ENCODE measurements at places on chromosomes 13 and 19. TPM values are rescaled to one million over a fixed set of nuclear protein-coding genes. Genes with fewer than 3 reads are reported as not detected.

DNA sequence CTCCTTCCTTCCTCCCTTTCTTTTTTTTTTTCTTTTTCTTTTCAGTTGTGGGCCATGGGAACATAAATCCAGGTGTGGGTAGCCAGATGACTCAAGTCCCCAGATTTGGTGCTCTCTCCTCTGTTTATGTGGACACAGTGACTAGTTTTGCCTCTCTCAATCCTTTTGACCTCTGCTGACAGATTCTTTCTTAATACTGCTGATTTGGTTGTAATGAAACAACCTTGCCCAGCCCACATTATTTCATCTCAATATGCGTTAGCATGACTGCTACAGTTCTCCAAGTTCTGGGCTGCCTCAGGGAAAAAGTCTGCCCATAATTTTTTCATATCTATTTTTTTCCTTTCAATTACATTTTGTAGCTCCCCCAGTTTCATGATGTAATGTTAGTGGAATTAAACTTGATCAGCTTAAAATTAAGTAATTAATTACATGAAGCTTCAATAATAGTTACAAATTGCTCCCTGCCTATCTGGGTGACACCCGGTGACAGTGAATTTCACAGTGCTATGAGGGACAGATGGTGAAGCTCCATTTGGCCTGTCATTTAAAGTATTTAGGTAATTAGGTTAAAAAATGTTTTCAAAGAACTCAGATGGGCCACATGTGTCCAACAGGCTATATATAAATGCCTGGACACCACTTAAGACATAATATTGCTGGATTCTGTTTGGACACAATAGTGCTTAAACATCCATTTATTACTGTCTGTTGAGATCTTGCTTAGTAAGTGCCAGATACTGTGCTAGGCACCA, 118.8 kb upstream of the FRY start:
- no peak for DNase-seq

LIM2 gene
- not detected for total RNA-seq

DNA sequence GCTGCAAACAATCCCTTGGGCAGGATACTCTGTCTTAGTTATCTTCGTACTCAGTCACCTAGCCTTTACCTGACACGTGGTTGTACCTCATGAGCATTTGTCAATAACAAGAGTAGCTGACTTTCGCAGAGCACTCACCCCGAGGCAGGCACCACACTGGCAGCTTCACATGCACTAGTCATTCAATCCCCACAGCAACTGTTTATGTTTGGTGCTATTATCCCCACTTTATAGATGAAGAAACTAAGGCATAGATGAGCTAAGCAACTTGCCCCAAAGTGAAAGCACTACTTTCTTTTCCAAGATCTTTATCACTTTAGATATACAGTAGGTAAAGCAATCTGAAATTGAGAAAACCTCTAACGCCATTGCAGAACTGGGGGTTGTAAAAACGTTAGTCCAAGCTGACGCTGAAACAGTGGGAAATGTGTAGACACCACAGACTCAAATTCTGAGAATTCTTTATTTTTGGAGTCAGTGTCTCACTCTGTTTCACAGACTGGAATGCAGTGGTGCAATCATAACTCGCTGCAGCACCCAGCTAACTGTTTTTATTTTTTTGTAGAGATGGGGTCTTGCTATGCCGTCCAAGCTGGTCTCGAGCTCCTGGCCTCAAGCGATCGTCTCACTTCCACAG, 446.0 kb downstream of the FOXO1 start:
- peak; percentile 73 for DNase-seq

- no peak for DNase-seq
Measured at GRCh38 chr13:114038211-114038613, 64.3 kb upstream of the C13orf46 start.

RFPL4A gene
- total RNA-seq, result not detected

DNA sequence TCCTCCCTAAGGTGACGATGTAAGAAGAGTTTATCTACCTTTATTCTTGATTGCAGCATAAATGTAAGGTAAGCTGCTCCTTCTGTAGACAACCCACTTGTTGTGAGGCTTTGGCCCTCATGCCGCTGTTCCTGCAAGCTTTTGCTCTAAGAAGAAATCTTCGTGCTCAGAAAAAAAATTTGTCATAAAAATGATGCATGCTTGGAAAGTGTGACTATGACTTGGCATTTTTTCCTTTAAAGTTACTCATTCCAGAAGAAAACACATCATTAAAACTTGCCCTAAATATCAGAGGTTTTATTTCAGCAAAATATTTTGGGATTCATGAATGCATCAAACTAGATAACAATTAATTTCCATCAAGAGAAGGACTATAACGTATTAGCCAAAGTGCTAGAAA, 39.8 kb downstream of the KCTD12 start:
- DNase-seq, result no peak

- DNase-seq, result no peak
Measured at GRCh38 chr19:35354898-35355297, 3.4 kb upstream of the FFAR3 start.

- no peak for DNase-seq
Measured at GRCh38 chr19:10173527-10173926, 21.2 kb downstream of the DNMT1 start.

DNA sequence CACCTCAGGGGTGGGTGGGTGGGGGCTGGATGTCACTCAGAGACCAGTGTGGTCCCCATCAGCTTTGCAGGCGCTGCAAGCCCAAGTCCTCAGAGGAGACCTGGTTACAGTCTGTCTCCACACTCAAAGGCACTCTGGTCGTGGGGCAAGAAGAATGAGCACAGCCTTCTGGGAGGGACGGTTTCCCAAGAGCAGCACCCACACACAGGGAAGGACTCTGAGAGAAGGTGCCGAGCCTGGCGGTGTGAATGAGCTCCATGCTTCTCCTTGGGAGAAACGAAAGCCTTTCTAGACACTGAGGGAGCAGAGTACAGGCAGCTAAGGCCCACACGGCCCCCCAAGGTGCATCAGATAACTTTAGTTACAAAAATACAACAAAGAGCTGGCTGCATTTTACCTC, 473.6 kb downstream of the FOXO1 start:
- no peak for DNase-seq

DNA sequence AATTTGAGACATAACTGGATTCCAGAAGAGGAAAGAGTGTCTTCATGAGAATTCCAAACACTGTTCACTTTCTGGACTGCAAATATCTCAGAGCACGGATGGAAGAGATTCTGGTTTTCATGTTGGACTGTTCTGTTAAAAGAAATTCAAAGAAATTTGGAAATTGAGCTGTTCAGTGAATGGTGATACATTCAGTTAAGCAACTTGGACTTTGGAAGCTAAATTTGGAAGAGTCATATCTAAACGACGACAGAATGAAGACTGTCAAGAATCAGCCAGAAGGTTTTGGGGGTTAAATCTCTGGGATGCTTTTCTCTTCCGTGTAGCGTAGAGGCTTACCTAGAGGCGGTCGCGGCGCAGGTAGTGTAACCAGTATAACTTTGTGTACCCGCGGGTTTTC, 25.6 kb downstream of the SAFB start:
- no peak for DNase-seq

NANOS3 gene
- 1.6 TPM for total RNA-seq

DNA sequence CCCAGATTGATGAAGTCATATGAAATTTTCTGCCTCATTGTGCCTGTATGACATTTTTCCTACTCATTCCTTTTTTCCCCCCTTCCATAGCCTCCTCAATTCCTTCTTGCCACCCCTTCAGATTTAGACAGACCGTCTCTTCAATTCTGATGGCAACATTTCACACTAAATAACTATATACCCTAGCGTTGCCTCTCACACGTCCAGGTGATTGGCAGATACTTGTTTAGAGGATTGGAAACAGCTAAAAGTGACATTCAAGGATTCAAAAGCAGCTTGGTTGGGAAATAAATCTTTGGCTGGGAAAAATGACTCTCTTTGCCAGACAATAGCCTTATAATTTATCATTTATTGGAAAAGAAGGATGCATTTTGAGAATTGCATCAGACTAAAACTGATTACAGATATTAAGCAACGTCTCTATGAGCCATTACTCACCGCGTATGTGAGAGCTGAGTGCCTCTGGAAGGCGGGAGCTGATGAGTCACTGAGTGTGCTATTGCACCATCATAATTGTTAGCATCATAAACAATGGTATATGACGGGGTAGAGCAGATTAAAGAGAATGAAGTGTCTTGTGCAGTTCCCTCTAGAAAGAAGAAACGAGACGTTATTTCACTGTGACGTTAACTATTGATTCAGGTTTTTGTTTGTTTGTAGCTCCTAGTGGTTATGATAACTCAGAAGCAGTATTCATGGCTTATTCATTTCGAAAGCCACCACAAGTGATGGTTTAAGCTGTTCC, 61.1 kb upstream of the FAM216B start:
- peak; percentile 59 for DNase-seq

DNA sequence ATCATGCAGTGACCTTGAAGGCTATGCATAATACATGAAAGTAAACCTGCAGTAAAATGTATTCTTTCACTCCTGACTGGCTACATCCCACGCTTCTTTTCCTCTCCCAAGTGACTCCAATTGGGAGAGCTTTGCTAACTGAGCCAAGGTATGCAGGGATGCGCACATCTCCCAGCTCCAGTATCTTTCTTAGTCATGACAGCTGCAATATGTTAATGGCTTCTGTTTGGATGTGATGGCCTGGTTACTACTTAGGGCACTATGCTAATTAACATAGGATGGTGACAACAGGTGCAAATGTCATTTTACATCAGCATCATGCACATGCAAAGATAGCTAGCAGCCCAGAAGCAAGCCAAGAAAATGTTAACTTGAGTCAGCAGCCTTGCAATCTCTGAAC, 134.7 kb downstream of the POU4F1 start:
- DNase-seq, result no peak

PSG3 gene
- total RNA-seq, result not detected

ZNF460 gene
- 59.8 TPM for total RNA-seq

DNA sequence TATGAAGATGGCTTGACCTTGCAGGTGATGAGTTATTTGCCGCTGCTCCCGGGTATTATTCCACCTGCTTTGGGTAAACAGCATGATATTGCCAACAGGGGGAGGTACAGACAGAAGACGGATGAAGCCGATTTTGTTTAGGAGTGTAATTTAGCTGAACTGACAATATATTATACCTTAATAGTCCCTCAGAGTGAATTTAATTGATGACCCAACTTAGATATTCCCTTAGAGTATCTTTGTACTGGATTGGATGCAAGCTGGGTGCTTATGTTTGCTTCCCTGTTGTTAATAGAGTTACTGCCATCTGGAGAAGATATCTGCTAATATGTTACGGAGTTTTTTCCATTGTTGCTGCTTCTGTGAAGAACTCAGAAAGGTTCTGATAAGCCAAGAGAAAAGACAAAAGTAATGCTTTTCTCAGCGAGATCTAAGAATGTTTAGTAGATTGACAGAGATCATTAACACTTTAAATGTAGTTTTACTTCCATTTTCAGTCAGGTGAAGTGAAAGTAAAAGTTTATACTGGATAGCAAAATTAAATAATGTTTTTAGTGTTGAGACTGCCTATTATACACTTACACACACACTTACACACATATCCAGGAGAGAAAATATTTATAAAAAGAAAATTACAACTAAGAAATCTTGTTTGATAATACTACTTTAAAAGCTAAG, 2220.8 kb upstream of the PCDH20 start:
- DNase-seq, result no peak

CYP2F1 gene
- not detected for total RNA-seq

ZNF431 gene
- 22.2 TPM for total RNA-seq

GRCh38 chr13:111650626-111651025, 330.2 kb downstream of the TEX29 start:
- no peak for DNase-seq

Measured in activated CD4-positive, alpha-beta T cell treated with anti-CD3 and anti-CD28 coated beads for 36 hours (primary cell).